ENCODE measurements at places on chromosomes 1 and 21. TPM values are rescaled to one million over a fixed set of nuclear protein-coding genes. Genes with fewer than 3 reads are reported as not detected.
A peak's percentile ranks its signal among the peaks of the same experiment; 100 is the strongest.

GNG12 gene
- total RNA-seq, result 14.3 TPM

S100A7A gene
- total RNA-seq, result not detected

IFT25 gene
- total RNA-seq, result 19.6 TPM

DNA sequence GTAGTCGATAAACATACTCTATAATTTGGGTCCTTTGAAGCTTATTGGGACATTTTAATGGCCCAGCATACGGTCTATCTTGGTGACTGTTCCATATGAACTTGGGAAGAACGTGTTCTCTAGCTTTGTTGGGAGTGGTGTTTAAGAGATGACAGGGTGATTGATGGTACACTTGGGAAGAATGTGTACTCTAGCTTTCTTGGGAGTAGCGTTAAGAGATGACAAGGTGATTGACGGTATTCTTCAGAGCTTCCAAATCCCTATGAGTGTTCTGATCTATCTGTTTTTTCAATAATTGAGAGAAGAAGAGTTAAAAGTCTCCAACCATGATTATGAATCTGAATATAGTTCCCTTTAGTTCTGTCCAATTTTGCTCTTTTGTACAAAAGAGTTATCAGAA lies 9.4 kb downstream of the NPHP4 start:
- no peak for DNase-seq
- no peaks in the 10 kb centered on the region for H3K27me3 ChIP-seq
- peaks cover 22% of the 10 kb centered on the region for H3K4me1 ChIP-seq
- H3K36me3 ChIP-seq, result no peaks in the 10 kb centered on the region
- no peak overlapping the region for H3K27ac ChIP-seq

GRCh38 chr1:77281491-77282186 lies at the start of gene AK5:
Gene AK5, plus strand, starts transcription at chr1:77282019. Its CDS starts 295 bp downstream, at chr1:77282314.
- peaks cover 13% of the 10 kb centered on the region for H3K27me3 ChIP-seq
- no peak within 1 kb of the TSS for H3K27ac ChIP-seq
- DNase-seq, result peak; percentile 88
- peaks cover 21% of the 10 kb centered on the region for H3K4me1 ChIP-seq
- H3K36me3 ChIP-seq, result no peaks in the 10 kb centered on the region
